ENCODE measurements at places on chromosomes 3 and 15.
A peak's percentile ranks its signal among the peaks of the same experiment; 100 is the strongest.

DNA sequence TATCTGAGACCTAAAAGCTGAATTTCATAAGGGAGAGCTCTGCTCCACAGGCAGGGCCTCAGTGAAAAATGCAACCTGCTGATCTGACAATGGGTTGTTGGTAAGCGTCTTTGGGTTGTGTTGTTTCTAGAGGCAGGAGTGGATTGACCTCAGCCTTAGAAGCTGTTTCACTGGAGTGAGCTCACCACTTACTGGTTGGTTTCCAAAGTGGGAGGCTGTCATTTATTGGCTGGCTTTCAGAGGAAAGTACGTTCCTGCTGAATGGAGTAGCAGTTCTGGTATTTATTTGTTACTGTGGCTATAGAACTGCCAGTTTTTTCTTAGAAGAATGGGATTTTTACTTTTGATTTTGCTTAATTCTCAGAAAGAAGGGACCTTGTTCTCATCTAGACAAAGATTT, 29.3 kb upstream of the COL6A5 start:
- peak; percentile 13 for DNase-seq

DNA sequence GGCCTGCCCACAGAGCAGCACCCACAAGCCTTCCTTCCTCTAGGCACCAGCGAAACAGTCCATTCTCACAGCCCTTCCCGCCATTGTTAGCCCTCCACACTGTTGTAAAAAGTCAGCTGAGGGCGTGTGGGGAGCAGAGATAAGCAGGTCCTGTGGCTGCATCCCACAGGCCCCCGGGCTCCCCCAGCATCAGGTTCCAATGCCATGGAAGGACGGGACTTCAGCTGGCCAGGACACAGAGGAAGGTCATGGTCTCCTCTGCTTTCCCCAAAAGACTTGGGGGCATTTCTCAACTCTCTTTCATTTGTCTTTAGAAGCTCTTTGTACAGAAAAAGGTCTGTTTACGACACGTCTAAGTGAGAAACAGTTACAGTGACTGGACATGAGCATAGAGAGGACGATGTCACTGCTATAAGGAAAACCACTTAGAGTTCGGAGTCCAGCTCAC, 85.2 kb upstream of the HERC1 start:
- DNase-seq = no peak

- DNase-seq = no peak
These were observed 152.9 kb upstream of the RGMA start for GRCh38 chr15:93241696-93242585.

DNA sequence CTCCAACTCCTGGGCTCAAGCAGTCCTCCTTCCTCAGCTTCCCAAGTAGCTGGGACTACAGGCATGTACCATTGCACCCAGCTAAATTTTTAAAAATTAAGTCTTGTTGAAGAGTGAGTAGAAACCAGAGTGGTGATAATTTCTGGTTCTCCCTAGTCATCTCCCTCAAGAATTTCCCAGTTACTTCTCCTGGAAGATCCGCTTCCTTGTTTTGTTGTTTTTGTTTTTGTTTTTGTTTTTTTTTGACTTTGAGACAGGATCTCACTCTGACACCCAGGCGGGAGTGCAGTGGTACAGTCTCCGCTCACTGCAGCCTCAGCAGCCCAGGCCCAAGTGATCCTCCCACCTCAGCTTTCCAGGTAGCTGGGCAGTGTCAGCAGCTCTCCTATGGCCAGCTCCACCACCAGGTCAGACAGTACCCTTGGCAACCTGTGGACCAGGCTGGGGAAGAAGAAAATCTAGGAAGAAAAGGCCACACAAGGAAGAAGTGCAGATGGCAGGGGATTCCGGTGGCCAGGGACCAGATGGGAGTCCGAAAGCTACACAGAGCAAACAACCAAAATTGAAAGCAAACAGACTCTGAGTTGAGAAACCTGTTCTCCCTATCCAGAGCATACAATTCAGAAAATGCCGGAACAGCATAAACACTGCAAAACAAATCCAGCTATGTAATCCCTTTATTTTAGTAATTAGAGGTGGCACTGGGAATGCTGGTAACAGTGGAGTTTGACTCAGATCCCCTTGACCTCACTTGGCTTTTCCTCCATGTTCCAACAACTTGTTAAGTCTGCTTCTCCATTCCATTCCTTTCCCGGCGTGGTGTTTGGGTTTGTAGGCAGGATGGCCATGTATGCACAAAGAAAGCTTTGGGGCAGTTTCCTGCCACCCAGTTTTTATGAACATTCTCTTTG, 266.6 kb upstream of the CTDSPL start:
- DNase-seq = no peak

DNA sequence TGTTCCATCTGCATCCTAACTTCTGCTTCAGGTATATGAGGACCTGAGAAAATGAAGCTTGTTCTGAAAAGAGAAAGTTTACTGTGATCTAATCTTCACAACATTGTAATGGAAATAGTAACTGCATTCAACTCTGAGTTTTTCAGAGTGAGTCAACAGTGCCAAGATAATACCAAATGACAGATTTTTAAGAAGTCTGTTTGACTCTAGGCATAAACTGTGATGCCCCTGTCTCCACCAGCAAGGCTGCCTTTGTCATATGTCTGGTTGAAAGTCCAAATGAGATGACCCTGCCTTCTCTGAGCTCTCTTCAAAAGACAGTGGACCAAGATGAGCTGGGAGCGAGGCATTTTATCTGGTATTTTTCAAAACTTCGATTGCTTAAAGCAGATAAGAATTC, 44.8 kb upstream of the B3GNT5 start:
- no peak for DNase-seq

GRCh38 chr15:52181938-52182780, 9.0 kb downstream of the GNB5 start:
- DNase-seq = no peak

DNA sequence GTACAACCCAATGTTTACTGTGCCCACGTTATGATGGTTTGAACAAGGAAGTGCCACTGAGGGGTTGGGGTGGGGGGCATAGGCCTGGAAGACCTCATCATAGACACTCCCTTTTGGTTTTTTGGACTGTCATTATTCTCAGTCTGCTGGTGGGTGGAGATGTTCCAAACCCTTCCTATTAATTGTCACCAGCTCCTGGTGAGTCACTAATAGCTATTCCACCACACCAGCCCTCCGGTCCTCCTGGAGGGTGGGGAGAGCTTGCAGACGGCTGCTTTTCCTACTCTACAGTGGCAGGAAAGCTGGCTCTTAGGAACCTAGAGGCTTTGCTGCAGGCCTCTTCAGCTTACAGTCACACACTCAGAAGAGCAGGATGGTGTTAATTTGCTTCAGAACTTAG, 9.0 kb upstream of the COPG1 start:
- no peak for DNase-seq

- DNase-seq = no peak
These were observed 53.0 kb downstream of the EFHB start for GRCh38 chr3:19881036-19881435.

DNA sequence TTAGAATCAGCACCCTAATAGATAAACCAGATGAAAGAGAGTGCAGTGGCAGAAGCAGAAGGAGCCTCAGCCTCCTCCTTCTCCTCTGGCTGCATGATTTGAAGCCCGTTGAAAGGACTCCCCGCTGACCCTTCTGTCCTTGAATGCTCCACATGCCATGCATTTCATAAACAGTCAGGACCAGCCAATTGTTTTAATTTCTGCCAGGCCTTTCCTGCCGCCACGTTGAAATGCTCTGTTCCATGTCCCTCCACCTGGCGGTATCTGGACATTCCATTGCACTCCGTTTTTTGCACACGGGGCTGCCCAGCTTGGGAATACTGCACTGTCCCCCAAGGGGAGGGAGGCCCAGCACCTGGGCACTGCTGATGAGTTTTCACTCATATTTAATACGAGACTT, 35.2 kb upstream of the GLCE start:
- peak; percentile 25 for DNase-seq

- DNase-seq = no peak
These were observed 34.7 kb downstream of the FOXP1 start for GRCh38 chr3:71548705-71549384.

DNA sequence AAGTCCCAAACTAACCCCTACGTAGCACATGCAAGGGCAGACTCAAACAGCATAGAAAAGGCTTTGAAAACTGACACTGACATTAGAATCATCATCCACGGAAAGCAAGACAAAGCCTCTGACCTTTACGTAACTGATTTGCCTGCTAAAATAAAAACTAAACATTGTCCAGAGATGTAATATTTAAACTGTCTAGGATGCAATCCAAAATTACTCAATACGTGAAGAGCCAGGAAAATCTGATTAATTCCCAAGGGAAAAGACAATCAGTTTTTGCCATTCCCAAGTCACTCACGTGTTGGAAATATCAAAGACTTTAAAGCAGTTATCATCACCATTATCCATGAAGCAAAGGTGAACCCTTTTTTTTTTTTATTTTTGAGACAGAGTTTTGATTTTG, 13.3 kb upstream of the IQCF1 start:
- DNase-seq = no peak

DNA sequence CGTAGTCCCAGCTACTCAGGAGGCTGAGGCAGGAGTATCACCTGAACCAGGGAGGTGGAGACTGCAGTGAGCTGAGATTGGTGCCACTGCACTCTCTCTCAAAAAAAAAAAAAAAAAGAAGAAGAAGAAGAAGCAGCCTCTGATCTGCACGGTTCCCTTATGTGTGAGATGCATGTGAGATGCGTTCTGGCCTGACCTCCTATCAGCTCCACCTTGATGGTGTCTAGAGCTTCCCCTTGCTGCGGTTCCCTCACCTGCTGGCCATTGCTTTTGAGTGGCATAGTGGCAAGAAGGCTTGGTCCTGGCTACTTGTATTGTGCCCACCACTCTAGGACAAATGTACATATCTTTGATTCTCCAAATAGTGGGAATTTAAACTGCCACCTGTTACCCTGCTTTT, 49.4 kb upstream of the CFAP161 start:
- no peak for DNase-seq

GRCh38 chr3:159733194-159733860, 255.3 kb upstream of the IL12A start:
- peak; percentile 75 for DNase-seq

DNA sequence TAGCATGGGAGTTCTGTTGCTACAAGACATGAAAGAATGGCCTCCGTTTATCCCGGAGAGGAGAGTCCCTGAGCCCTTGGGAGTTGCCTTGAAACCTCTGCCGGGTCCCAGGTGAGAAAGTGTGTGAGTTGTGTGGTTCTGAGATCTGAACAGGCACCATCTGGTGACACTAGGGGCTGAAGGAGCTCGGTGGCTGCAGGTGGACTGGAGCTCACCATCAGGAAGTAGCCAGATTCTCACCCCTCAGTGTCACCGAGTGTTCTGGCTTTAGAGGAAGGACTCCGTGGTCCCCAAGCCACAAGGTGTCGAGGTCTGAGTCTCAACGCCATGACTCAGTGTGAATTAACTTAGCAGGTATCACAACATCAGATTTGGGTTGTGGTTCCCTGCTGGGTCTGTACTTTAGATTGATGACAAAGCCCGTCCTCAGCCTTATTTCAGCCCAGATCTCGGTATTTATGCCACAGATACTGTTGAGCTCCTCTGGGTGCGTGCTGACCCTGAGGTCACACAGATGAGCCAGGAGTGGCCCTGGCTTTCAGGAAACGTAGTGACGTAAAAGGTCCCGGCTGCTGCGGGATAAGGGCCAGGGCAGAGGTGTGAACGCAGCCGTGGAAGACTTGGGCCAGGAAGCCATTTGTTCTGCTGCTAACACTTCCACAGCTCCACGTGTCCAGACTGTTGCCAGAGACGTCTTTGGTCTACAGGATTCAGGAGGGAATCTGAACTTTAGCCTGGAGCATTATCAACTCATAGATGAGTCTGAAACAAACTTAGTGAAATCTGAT, 54.4 kb downstream of the PGPEP1L start:
- DNase-seq = no peak

DNA sequence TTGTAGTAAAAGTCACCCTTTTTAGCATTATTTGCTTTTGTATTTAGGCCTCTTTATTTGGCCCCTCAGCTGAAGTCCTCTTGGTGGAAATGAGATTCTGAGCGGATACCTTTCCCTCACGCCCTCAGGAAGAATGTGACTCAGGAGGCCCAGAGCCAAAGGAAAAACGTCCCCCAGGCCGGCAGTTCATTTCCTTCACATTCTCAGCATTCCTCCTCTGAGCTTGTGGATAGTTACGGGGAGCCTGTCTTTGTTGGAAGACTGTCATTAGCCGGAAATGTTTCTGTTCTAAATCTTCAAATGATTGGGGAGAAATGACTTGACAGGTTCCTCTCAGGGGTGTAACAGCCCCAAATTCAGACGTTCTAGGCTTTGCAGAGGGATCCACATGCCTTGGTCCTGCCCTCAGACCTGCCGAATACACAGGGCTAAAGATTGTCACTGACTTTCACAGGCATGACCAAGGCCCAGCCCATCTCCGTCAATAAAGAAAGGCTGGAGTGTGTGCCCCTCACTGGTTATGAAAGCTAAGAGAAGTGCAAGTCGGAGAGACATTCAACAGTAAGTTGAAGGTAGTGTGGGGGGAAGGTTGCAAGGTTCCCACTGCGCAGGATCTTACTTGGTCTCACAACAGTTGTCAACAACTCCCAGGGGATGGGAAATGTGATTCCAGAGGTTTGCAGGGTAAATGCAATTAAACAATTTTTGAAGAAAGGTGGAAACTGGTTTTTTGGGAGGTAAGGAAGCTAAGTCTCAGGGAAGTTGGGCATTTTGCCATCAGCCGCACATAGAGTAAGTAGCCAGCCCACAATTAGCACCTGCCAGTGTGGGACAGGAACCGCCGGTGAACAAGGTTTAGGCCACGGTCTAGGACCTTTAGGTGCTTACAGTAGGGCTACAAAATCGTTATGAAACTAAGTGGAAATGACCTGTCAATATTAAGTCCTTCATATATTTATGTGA, 39.7 kb upstream of the MYZAP start:
- peak; percentile 90 for DNase-seq

DNA sequence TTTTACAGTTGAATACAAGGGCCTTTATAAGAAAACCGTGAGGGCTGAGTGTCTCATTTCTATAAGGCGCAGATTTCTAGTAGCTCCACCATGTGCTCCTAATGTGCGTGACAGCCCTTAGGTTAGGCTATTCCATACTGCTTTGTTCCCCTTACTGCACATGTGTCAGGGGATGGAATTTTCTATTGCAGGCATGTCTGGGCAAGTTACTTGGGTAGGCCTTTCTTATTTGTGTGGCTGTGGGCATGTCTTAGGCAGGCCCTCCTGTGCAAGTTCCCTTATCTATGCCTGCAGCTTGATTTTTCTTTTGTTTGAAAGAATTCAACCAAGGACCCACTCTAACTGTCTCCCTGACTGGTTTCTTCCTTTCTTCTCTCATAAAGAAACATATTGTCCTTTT, 434.2 kb upstream of the CNTN3 start:
- DNase-seq = no peak

- DNase-seq = no peak
These were observed 29.7 kb upstream of the RNF7 start for GRCh38 chr3:141708367-141708766.

Data from fibroblast of pulmonary artery (primary cell).